NCI-H1436 treated with DMSO at 0.1 percent for 48 hours (cell line): ENCODE measurements at places on chromosomes 7 and 10.

DNA sequence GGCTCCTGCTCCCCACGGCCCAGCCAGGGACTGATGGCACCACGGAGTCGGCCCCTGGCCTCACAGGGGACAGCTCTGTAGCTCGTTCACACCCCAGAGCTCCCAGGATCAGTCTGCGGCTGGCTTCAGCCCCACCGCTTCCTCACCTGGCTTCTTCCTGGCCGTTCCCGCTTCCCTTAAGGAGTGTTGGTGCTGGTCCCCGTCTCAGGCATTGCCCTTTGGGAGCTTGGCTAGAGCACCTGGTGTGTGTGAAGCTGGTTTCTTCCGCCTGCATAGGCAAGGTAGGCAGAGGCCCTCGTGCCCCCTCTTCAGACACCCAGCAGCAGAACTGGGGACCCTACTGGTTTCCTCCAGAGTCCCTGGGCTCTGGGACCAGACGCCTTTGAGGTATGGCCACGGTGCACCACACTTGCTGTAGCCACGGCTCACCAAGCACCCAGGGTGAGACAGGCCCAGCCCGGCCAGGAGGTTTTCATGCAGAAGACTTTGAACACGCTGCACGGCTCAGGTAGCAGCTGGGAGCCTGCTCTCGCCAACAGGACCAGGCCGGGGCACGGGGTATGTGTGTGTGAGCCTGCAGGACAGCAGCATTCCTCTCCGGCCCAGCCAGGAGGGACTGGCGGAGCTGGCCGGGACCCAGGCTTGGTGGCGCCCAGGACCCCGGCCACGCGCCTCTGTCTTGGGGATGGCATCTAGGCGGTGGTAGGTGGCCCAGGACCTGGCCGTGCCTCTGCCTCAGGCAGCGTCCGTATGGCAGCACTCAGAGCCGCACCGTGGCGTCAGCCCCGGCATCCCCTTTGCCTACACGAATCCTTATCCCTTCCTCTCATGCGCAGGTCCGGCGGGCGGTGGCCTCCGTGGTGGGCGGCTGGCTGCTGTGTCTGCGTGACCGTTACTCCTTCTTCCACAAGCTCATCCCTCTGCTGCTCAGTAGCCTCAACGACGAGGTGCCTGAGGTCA is 13.2 kb upstream of the PRKAR1B start:
- no peak for DNase-seq

- DNase-seq = no peak
Observed at GRCh38 chr7:38178695-38179344, 775 bp downstream of the STARD3NL start.

DNA sequence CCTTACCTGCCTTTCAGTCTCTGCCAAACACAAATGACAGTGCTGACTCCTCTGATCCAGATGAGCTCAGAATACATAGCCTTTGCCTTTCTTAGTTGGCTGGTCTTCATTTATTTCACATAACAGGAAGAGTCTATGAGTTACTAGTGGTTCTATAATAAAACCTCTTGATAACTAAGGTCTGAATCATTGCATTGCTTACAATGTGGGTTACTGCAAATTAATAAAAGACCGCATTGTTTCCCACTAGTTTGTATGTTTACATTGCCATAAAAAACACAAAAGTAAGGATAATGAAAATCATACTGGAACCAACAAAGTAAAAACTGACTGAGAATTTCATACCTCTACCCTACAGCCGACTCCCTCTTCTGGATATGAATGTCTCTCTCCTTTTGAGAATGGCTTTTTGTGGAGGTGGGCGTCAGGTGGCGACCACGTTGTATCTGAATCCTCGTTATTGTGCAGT is 62.0 kb upstream of the AKR1E2 start:
- DNase-seq = no peak

DNA sequence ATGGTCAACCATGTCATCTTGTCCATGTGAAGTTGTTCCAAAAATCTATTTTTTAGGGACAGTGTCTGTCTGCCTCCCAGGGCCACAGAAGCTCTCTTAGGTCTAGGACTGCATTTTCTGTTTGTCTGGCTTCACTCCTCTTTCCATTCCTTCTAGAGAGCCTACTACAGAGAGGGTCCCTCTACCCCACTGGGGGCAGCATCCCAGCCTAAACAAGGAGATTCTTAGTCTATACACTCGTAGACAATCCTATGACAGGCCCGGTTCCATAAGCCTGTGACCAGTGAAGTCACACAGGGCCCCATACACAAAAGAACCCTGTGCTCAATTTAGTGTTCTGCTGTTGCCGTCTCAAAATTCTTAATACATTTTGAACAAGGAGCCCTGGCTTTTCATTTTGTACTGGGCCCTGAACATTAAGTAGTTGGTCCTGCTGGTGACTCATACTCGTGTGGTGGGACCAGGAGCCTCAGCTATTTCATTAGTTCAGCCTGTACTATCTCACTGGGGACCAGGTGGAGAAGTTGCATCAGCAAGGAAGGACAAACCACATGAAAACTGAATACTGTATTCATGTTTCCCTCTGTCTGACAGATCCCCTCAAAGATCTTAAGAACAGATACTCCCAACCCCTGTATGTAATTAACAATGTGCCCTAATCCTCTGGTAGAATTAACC is 23.5 kb upstream of the FAM180A start:
- DNase-seq = no peak

GRCh38 chr7:112877691-112878460 is 87.7 kb upstream of the TMEM168 start:
- DNase-seq = no peak

DNA sequence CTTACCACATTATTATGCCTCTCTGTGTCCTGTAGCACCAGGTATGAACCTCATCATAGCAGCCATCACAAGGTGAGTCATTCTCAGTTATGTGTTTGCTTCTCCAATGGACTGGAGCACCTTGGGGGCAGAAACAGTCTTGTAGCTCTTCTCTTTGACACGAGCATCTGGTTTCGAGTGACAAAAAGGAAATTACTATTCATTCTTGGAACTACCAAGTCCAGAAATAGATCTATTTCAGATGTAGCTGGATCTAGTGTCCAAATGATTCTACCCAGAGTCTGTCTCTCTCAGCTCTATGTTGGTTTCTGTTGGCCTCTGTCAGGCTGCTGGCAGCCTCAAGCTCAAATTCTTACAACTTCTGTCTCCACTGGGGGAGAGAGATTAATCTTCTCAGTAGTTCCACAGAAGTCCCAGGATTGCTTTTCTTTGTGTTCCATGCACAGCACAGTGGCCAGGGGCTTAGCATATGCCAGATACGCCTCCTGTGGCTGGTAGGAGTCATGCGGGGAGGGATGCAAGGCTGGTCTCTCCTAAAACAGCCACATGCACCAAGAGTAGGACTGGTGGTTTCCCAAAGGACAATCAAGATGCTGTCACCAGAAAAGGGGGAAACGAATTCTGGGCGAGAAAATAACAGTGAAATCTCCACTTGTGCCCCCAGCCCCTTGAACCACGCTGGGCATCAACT is 37.2 kb upstream of the PAPSS2 start:
- DNase-seq = no peak

DNA sequence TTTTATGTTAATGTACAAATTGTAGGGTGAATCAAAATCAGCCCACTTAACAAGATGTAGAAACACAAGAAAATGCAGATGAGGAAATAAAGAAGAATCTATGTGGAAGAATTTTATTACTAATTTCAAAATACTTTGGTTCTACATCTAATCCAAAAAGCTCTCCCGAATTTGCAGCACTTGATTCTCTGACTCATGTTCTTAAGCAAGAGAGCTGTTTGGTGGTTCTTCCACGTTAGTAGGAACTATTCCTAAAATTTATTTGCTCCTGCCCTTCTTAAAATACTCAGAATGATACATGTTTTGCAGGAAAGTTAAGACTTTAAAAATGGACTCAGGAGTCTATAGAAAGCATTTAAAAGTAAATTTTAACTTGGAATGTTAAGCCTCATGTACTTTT is 91.8 kb downstream of the ZMYND11 start:
- DNase-seq = no peak

GRCh38 chr7:150956395-150957132 is 21.6 kb downstream of the KCNH2 start:
- no peak for DNase-seq

GRCh38 chr7:55409482-55410225 is 44.5 kb downstream of the LANCL2 start:
- no peak for DNase-seq

- no peak for DNase-seq
Observed at GRCh38 chr10:117365612-117366011, 9.6 kb downstream of the PDZD8 start.

DNA sequence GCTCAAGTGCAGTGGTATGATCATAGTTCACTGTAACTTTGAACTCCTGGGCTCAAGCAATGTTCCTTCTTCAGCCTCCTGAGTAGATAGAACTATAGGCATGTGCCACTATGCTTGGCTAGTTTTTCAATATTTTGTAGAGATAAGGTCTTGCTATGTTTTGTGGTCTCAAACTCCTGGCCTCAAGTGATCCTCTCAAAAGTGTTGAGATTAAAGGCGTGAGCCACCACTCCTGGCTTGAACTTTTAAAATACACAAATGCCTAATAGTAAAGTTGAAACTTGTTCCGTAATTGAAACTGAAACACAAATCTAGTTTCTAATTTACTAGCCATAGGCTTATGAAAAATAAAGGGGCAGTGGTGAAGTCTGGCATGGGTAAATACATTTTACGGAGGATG is 65.7 kb downstream of the AP3M1 start:
- DNase-seq = no peak

- no peak for DNase-seq
Observed at GRCh38 chr10:94069884-94070283, 76.2 kb downstream of the PLCE1 start.

DNA sequence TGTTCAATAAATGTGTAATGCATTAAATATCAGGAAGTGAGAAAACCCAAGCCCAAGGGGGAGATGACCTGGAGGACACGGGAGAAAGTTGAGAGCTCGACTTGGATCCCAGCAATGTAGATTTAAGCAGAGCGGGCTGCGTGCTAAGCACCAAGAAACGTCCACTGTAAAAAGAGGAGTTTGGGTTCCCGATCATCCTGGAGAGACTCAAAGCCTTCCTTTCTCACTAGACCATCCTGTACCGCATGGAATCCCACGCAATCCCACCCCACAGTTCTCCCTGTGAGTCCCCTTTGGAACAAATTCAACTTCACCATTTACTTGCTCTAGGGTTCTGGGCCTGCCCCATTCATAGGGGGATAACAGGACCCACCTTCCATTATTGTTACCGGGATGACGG is 2.4 kb downstream of the TRPV6 start:
- no peak for DNase-seq

DNA sequence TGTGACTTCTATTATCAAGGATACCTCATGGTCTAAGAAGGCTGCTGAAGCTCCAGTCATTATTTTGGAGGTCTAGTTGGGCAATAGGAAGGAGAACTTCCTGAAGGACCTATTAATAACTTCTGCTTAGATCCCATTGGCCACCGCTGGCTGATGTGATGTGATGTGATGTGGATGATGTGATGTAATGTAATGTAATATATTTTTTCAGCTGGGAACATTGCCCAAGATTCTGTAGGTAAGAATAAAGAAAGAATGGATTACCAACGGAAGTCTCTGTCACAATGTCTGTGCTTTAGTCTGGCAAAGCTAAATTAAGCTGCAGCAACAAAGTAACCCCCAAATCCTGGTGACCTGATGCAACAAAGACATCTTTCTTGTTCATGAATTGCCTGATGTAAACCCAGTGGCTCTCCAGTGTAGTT is 233.7 kb downstream of the PTEN start:
- no peak for DNase-seq

DNA sequence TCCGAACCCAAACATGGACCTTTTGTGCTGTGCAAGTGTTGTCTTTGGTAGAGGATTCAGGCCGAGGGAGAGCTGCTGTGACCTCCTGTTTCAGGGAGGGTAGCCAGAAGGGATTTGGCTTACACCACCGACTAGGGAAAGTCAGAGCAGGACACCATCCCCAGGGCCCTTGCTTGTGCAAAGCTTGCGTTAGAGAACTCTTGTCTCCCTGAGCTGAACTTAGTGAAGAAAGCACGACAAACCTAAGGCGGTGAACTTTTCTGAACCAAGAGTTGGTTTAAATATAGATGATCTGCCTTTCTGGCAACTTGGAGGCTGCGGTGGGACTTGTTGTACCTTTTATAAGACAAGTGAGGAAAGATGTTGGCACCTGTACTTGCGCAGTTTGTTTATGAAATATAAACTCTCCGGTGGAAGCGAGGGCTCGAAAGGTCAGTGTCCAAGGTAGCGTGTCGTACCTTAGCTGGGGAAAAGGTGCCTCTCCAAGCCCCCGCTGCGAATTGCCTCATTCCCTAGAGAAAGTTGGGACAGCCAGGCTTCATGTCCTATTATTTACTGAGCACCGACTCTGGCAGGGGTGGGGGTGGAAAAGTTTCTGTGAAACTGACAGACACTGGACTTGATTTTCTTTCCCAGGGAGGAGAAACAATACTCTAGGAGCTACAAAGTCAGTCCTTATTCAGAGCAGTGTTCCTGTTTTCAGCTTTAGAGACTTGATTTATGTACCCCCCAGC is 31.6 kb downstream of the WBP1L start:
- DNase-seq = no peak

DNA sequence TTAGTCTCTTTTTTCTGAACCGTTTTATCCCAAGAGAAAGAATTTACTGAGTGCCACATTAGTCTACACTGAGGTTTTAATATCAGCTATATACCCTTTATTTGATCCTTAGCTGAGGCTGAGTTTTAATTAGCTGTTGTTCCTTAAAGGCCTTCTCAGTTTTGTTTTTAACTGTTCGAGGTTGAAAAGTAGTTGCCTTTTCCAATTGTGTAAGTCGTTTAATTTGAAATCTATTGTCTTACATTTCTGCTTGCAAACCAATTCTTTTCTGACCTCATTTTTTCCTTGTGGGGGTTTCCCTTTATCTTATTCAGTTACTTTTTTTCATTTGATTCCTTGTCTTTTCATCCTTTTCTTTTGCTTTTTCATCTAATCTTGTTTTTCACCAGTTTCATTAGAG is 30.8 kb downstream of the UMAD1 start:
- DNase-seq = no peak

DNA sequence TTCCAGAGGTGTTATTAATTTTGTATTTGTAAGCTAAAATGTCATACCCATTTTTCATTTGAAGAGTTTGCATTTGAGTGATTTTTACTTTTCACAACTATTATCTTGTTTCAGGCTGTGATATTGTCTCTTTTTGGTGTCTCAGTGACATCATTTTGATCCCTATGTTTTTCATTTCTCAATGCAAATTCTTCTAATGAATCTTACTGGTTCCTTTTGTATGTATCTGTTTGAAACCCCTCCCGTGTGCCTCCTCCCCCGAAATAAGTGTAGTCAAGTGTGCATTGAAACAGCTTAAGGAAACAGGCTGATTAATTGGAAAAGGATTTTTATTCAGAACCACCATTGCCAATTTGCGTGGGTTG is 77.8 kb downstream of the SHH start:
- DNase-seq = no peak

- no peak for DNase-seq
Observed at GRCh38 chr7:84612981-84613681, 418.5 kb upstream of the SEMA3A start.
